ENCODE measurements at places on chromosomes 2 and 18.

- no peak for DNase-seq
Measured at GRCh38 chr18:74806700-74807416, 209.2 kb downstream of the ZNF407 start.

DNA sequence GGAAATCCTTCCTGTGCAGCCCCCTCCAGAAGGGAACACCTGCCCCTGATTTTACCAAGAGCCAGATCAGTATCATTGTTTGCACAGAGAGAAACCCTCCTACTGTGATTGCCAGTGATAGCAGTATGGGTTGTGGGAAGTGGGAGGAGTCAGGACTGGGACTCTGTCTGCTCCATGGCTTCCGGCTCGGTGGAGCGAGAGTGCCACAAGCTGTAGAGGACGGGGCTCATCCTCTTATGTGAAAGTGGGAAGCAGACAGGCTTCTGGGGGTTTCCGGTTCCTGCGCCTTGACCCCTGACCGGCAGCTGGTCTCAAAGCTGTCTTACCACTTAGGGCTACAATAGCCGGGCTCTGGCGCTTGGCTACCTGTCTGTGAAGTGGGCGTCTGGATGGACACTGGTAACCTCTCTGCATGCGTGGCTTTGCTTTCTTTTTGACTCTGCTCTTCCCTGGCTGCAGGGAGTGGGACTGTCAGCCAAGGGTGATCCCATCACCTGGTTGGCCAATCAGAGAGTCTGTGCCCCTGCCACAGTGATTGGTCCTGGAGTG lies 79.7 kb downstream of the BCL2L11 start:
- no peak for DNase-seq

GRCh38 chr2:160783474-160783873 lies 289.9 kb upstream of the RBMS1 start:
- DNase-seq: no peak

DNA sequence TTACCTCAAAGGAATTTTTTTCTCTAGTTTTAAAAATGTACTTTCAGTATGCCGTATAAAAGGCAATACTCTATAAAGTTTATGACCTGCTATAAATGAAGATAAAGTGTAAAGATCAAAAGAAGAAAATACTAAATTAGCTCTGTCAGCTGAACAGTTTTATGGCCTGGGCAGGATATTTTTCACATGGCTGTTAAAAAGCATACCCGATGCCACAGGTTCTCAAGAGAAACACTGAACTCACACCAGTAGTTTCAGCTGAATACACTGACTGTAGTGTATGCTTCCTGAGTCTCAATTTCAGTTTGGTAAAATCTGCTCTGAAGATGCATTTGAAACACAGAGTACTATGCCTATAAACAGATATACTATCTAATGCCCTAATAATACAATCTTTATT lies 126.0 kb downstream of the PIGN start:
- DNase-seq: no peak

DNA sequence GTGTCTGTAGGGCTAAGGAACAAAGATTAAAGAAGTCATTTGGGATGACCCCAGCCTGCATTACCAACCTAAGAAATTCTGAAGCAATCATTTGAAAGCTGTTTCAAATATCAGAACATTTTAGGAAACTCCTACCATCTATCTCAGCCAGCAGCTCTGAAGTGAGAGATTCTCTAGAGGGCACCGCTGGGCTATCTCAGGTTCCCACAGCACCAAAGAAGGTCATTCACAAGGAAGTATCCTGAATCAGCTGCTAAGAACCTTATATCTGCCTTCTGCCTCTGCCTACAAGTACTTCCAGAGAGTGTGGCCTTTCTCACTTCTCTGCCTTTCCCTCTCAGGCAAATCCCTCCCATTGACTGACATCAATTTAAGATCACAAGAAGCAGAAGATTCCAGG lies 13.4 kb upstream of the EVA1A start:
- no peak for DNase-seq

GRCh38 chr2:38935568-38936172 lies 46.0 kb downstream of the ARHGEF33 start:
- DNase-seq: no peak

GRCh38 chr2:73254343-73255006 lies 20.4 kb downstream of the CCT7 start:
- DNase-seq: no peak

DNA sequence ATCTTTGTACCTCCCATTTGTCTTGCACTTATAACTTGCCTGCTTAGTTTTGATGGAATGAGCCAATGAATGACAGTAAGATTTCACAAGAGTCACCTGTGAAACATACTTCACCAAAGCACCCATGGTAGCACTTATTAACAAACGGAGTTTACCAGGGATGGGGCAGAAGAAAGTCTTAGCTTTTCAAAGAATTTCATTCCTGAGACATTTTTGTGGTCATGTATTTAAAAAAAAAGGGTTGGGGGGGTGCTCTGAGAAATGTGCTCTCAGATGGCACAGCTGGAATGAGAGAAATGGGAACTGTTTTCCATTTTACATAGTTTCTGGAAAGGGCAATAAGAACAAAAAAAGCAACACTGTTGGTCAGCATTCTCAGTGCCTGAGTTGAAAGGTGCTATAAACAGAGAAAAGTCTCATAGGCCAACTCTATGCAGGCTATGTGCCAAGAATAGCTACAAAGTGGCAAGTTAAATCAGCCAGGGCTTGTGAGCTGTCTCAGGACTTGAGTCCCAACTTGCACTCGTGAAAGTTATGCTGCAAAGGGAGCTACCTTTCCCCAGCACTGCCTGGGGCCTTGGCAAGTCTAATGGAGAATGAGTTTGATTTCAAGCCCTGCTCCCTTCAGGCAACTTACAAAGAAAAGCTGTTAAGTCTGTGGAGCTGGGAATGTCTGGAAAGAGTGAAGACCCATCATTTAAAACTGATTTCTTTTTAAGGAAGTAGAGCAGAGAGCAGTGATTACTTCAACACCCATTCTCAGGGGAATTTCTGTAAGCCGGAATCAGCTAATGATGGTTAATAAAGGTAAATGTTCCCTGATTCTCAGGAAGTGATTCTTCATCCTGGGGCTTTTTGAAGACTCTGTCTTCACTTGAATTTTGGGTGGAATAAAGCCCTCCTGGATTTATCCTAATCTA lies 170.6 kb downstream of the SLC8A1 start:
- no peak for DNase-seq

GRCh38 chr18:78953566-78953965 lies 26.1 kb upstream of the SALL3 start:
- DNase-seq: no peak

DNA sequence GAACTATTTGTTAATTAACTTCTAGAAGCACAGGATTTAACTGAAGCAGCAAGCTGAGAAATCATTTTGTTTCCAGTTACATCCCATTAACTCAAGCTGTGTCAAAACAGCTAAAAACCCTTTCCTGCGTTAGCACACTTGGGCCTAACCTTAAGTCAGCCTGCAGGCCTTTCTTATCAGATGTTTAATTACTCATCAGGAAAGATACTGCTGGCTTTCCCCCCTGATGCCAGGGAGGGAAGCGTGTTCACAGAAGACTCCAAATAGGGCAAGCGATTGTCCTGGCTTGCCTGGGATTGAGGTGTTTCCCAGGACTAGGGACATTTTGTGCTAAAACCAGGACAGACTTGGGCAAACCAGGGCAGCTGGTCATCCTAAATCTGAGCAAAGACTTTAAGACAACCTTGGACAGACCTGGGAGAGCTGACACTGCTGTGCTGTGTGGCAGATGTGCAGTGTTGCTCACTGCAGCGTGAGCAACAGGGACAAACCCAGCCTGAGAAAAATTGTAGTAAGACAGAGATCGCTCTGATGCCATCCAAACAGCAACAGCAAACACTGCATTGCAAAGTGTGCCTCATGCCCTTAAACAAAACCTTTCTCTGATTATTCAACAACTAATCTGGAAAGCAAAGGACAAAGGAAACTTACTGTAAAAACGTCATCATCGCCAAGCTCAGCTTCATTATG lies 100.9 kb downstream of the SPRED2 start:
- DNase-seq: no peak

- DNase-seq: no peak
Measured at GRCh38 chr2:146806364-146807005, 1038.3 kb upstream of the ACVR2A start.

GRCh38 chr2:217877866-217878265 lies 124.9 kb downstream of the TNS1 start:
- no peak for DNase-seq

- no peak for DNase-seq
Measured at GRCh38 chr2:59177748-59178147, 936.6 kb upstream of the FANCL start.

DNA sequence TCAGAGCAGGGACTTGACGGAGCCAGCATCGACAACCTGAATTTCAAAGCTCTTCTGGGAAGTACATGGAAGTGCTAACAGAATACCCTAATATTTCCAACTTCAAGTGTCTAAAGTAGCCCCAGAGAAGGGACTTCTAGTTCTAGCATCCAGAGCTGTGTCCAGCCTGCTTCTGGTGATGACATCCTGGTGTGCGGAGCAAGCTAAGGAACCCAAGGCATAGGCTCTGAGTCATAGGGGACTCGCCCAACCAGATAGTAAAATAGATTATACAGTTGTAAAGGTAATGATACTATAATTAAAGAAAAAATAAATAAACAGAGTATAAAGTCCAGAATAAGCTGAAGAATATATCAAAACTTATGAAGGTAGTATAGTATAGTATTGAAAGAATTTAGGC lies 108.1 kb upstream of the SERPINE2 start:
- DNase-seq: no peak

DNA sequence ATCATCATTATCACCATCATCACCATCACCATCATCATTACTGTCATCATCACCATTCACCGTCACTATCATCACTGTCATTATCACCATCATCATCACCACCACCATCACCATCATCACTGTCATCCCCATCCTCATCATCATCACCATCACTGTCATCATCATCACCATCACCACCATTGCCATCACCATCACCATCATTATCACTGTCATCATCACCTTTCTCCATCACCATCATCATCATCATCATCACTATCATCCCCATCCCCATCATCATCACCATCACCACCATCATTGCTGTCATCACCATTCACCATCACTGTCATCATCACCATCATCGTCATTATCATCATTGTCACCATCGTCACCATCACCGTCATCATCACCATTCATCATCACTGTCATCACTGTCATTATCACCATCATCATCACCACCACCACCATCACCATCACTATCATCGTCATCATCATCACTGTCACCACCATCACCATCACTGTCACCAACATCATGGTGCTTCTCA lies 9.8 kb downstream of the HPCAL1 start:
- DNase-seq: no peak

GRCh38 chr2:150485114-150485870 lies 2.2 kb downstream of the RND3 start:
- no peak for DNase-seq

GRCh38 chr2:159933727-159934049 lies 128.7 kb downstream of the PLA2R1 start:
- DNase-seq: no peak

DNA sequence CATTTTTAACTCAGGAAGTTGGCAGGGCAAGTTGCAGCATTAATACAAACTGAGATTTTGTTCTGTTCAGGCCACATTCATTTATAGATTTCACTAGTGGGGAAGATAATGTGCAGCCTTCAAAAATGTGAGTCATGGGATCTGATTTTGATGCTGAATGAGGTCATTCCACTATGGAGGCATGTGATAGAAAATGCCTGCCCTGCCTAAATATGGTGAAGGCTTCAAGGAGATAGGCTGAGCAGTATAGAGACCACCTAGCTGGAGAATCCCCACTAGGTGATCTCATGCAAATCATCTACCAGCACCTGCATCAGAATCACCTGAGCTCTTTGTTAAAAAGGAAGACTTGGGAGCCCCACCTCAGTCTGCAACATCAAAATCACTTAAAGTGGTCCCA lies 43.7 kb downstream of the PAX3 start:
- no peak for DNase-seq

- DNase-seq: no peak
Measured at GRCh38 chr2:55236992-55237543, 4.6 kb downstream of the RPS27A start.

DNA sequence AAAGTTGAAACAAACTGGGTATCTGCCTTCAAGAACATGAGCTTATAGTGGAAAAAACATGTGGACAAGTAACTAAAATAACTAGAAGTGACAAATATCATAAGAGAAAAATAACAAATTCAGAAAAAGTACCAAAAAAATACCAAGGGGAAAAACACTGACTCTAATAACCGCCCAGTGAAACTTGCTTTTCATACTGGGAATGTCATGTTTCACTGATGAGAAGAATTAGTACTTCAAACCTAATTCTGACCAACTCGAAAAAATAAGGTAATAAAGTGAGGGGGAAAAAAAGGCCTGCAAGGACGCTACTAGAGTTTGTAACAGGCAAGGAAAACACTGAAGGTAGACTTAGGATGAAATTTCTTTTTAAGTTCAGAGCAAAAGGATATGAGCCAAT lies 83.6 kb downstream of the RTTN start:
- DNase-seq: no peak

GRCh38 chr2:132439703-132440398 lies 23.2 kb downstream of the GPR39 start:
- DNase-seq: no peak

DNA sequence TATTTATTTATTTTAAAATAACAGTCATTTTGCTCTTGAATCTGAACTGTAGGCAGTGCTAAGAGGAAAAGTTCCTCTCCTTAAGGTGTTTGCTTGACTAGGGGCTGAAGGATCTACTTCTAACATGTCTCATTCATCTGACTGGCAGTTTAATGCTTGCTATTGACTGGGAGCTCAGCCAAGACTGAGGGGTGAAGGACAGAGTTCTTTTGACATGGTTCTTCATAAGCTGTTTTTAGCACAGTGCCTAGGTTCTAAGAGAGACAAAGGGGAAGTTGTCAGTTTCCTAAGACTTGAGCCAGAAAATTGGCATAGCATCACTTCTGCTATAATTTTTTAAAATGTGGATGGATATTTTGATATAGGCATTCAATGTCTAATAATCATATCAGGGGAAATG lies 73.0 kb downstream of the COMMD1 start:
- no peak for DNase-seq

GRCh38 chr18:58581265-58581664 lies 47.6 kb downstream of the ALPK2 start:
- DNase-seq: no peak

GRCh38 chr2:236705295-236706105 lies 135.9 kb downstream of the ACKR3 start:
- DNase-seq: no peak

GRCh38 chr18:50172367-50172766 lies 22.6 kb downstream of the MYO5B start:
- no peak for DNase-seq

GRCh38 chr18:46732801-46733200 lies 24.1 kb downstream of the ST8SIA5 start:
- DNase-seq: no peak

DNA sequence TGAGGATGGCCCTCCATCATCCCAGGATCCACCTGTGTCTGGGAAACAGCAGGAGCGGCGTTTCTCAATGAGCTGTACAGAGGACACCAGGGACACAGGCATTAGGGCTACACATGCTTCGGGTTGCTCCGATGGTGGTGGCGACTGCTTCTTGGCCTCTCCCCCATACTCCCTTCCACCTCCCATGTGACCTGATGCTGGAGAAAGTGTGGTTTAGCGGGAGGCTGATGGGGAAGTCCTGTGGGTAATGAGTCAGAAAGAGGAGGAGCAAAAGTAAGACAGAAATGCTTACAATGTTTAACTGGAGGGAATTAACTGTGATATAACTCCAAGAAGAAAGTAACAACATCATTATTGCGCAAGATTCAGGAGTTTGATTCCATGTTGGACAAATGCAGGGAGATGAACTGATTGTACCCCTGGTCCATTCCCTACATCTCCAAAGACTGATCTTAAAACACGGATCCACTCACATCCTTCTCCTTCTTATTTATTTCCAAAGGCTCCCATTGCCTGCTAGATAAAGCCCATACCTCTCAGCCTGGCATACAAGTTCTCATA lies 186.6 kb downstream of the NRP2 start:
- peak; percentile 12 for DNase-seq

- DNase-seq: no peak
Measured at GRCh38 chr2:168561991-168562390, 105.9 kb downstream of the CERS6 start.
